Activated naive CD4-positive, alpha-beta T cell treated with anti-CD3 and anti-CD28 coated beads for 36 hours (primary cell): ENCODE measurements at places on chromosomes 2 and 18. TPM values are rescaled to one million over a fixed set of nuclear protein-coding genes. Genes with fewer than 3 reads are reported as not detected.

- H3K27ac ChIP-seq: no peak overlapping the region
- H3K4me3 ChIP-seq: no peak overlapping the region
- DNase-seq: no peak
- no peaks in the 10 kb centered on the region for H3K27me3 ChIP-seq
- H3K4me1 ChIP-seq: peaks cover 15% of the 10 kb centered on the region
Measured at GRCh38 chr18:10536280-10536679, 10.5 kb downstream of the NAPG start.

DNA sequence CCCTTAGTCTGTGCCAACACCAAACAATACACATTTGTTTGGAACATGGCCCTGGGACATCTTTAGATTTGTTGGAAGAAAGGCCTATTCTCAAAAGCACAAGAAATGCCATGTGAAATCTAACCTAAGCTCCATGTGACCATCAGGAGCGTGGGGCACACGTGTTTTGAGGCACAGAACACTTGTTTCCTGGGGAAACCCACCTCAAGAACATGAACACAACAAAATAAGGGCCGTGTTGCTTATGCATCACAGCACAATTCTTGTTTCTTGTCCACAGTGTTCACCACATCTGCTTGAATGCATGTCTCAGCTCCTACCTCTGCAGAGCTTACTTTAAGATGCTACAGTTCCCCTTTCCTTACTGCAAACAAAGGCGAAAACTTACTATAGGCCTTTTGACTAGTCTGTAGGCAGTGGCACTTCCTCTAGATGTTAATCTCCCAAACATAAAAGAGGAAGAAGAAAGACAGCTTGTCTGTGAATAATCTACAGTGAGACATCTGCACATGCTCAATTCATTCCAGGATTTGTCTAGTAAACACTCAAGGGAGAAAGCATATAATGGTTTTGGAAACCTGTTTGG lies 165.0 kb downstream of the ANKRD44 start:
- peak; percentile 16 for DNase-seq
- H3K27ac ChIP-seq: peak overlapping the region; percentile 85
- H3K4me3 ChIP-seq: no peak overlapping the region
- H3K36me3 ChIP-seq: peaks cover 17% of the 10 kb centered on the region
- no peaks in the 10 kb centered on the region for H3K27me3 ChIP-seq

DNA sequence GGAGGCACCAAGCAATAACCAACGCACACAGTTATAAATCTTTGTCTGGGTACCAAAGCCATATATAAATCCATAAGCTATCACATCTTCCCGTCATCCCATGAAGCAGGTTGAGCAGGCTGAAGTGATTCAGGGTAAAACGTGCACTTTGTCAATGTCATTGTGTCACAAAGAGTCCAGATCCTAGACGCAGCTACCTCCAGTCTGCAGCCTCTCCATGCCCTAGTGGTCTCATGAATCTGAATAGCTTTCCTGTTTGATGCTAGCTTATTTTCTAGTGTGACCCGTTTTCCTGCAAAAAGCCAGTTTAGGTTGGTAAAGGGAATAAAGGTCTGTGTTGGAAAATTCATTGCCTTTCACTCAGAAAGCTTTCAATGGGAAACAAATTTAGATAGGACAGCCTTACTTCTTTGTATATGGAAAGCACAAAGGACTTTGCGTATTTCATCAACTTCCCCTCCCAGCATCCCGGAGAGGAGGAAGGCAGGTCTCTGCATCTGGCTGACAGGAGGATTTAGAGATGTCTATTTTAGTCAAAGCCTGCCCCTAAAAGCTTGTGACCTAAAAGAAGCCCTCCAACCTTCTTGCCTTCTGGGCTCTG lies 222.3 kb upstream of the ARL4C start:
- DNase-seq: no peak
- no peak overlapping the region for H3K4me3 ChIP-seq
- no peaks in the 10 kb centered on the region for H3K4me1 ChIP-seq
- H3K36me3 ChIP-seq: no peaks in the 10 kb centered on the region
- H3K27me3 ChIP-seq: peaks cover 8% of the 10 kb centered on the region

- H3K36me3 ChIP-seq: no peaks in the 10 kb centered on the region
Measured at GRCh38 chr2:71545572-71546274, 92.4 kb downstream of the DYSF start.

DNA sequence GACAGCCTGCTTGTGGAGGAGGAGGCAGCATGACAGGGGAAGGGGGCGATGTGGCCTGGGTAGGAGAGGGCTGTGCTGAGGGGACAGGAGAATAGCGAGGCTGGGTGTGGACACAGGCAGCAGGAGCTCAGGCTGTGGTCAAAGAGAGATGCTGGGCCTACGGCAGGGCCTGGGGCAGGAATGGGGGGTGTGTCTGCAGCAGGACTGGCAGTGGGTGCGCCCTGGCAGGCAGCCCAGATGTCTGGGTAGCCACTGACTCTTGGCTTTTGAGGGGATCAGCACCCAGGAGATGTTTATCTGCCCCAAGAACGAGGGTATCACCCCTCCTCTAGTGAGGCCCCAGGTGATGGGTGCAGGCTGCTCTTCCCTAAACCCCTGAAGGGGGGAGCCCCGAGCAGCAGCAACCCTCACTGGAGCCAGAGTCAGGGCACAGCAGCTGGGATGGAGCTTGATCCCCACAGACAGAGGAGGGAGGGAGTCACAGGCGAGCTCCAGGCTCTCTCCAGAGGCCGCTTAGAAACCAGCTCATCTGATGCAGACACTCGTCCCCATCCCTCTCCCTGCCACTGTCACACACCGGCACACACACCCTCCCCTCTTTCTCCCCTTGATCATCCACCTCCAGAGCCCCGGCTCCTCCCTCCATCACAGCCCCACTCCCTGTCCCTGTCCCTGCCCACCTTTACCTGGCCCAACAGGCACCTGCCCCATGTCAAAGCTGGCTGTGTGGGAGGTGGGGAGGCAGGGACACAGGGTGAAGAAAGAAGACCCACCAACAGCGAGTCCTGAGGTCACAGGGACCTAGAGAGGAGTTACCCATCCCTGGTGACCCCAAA lies 29.8 kb upstream of the TNS1 start:
- H3K27me3 ChIP-seq: no peaks in the 10 kb centered on the region
- no peak overlapping the region for H3K27ac ChIP-seq
- no peak for DNase-seq
- no peaks in the 10 kb centered on the region for H3K36me3 ChIP-seq

DNA sequence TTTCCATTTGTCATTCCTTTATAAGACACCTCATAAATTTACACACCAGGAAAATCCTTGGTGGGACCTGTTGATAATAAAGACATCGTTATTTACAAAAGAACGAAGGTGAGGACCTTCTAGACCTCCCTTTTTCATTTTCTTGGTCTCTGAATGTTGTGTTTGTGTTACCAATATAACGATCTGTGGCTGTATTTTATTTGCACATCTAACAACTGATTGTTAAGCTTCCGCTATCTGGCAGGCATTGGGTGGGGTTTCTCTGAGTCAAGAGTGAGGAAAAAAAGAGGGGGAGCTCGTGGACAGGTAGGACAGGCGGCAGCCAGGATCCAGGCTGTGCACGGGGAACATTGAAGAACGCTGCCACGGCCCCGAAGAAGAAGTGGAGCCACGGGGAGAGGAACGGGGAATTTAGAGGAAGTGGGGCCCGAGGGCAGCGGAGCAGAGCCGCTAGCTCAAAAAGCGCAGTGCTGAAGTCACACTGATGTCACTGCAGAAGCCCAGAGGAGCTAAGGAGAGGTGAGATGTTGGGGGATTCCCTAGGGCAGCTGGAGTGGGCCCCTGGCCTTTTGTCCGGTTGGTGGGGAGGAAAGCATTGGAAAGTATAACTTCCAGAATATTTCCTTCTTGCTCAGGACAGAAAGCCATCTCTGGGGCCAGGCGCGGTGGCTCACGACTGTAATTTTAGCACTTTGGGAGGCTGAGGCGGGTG lies 20.9 kb upstream of the DNMT3A start:
- no peaks in the 10 kb centered on the region for H3K36me3 ChIP-seq
- peak overlapping the region; percentile 94 for H3K27ac ChIP-seq
- H3K4me1 ChIP-seq: peaks cover 11% of the 10 kb centered on the region

- no peaks in the 10 kb centered on the region for H3K36me3 ChIP-seq
- DNase-seq: no peak
- peaks cover 5% of the 10 kb centered on the region for H3K4me1 ChIP-seq
- H3K27ac ChIP-seq: no peak overlapping the region
Measured at GRCh38 chr2:238689871-238690389, 158.0 kb upstream of the TWIST2 start.

DNA sequence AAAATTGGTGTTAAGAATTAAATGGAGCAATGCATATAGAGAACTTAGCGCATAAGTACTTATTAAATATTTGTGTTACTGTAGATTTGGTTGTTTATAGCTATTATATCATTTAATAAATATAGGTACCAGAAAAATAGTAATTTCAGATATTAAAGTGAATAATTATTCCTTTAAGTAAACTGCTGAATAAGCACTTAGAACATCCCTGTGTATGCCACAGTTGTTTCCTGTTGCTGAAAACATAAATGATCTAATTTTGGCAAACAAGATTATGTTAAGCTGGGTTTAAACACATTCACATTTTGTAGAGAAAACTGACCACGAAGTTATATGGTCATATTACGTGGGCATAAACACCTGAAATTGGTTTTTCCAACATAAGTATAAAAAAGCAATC lies 388.0 kb upstream of the ZNF804A start:
- H3K27me3 ChIP-seq: no peaks in the 10 kb centered on the region
- no peak for DNase-seq
- no peak overlapping the region for H3K4me3 ChIP-seq

DNA sequence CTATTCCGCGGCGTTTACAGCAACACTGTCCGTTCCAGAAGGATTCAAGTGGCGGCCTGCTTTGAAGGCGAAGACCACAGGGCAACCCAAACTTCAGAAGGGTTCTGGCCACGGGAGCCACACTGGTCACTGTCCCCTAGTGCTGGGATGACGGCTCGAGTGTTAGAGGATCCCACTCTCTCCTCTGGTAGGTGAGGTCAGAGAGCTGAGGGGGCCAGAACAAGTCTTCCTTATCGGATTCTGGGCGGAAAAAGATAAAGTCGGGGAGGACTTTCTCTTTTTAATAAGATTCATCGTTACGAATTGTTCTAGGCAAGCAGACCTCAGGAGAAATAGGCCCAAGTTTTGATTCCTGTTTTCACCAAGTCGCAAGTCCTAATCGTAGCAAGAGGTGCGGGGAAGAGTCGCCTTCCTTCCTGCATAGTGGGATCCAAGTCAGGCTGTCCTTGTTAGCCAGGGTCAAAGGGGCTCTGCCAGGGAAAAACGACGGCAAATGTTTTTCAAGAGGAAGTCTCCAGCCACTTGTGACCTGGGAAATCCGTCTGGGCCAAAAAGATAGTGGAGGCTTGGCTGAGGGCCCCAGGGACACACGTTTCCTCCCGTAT lies 864 bp upstream of the MYL12A start:
- H3K27me3 ChIP-seq: no peaks in the 10 kb centered on the region
- peaks cover 29% of the 10 kb centered on the region for H3K4me1 ChIP-seq
- H3K27ac ChIP-seq: peak overlapping the region; percentile 92
- peak; percentile 19 for DNase-seq
- peak overlapping the region; percentile 90 for H3K4me3 ChIP-seq

DNA sequence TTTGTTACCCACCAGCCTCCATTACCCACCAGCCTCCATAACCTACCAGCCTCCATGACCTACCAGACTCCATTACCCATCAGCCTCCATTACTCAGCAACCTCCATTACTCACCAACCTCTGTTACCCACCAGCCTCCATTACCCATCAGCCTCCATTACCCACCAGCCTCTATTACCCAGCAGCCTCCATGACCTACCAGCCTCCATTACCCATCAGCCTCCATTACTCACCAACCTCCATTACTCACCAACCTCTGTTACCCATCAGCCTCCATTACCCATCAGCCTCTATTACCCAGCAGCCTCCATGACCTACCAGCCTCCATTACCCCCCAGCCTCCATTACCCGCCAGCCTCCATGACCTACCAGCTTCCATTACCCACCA lies 133.3 kb upstream of the HS6ST1 start:
- H3K36me3 ChIP-seq: no peaks in the 10 kb centered on the region
- no peak overlapping the region for H3K27ac ChIP-seq
- no peak for DNase-seq
- H3K4me1 ChIP-seq: no peaks in the 10 kb centered on the region
- peaks cover 8% of the 10 kb centered on the region for H3K27me3 ChIP-seq
- H3K4me3 ChIP-seq: no peak overlapping the region

DNA sequence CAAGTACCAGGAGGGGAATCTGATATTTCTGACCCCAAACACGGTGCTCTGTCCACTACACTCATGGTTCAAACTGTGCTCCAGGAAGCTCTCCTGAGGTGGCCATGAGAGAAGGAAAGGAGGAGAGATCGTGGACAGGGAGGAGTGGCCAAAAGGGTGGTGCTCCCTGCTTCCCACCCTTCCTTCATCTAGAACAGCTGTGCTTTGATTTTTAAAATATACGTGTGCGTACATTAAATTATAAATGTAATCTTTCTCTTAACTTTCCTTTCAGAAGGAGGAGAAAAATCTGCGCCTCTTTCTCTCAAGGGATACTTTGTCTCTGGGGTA lies 8.2 kb upstream of the CHRNA1 start:
- H3K27ac ChIP-seq: no peak overlapping the region
- peaks cover 17% of the 10 kb centered on the region for H3K4me1 ChIP-seq
- no peak overlapping the region for H3K4me3 ChIP-seq
- no peaks in the 10 kb centered on the region for H3K36me3 ChIP-seq
- H3K27me3 ChIP-seq: no peaks in the 10 kb centered on the region

DNA sequence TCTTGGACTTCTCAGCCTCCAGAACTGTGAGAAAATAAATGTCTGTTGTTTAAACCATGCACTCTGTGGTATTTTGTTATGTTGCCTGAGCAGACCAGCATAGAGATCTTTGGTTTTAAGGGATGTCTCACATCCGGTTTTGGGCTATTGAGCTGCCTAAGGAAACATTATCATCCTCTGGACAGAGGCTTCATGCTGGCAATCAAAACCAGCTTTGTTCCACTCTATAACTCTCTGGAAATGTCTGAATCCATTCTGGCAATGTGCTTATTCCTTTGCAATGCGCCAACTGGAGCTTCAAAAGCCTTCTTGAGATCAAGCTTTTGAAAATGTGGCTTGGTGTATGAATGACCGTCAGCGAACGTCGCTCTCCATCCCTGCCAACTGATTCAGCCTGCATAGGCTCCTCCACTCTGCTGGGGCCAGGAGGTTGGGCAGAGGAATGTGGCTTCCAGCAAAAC lies 183.6 kb upstream of the MGAT5 start:
- H3K4me3 ChIP-seq: no peak overlapping the region
- no peak overlapping the region for H3K27ac ChIP-seq
- H3K36me3 ChIP-seq: no peaks in the 10 kb centered on the region

- no peak overlapping the region for H3K4me3 ChIP-seq
- H3K27ac ChIP-seq: no peak overlapping the region
- no peak for DNase-seq
- H3K4me1 ChIP-seq: no peaks in the 10 kb centered on the region
- H3K36me3 ChIP-seq: no peaks in the 10 kb centered on the region
- H3K27me3 ChIP-seq: peaks cover 2% of the 10 kb centered on the region
Measured at GRCh38 chr2:160140471-160140870, 59.6 kb downstream of the ITGB6 start.

- no peaks in the 10 kb centered on the region for H3K4me1 ChIP-seq
- no peak for DNase-seq
Measured at GRCh38 chr2:95390272-95390880, 12.1 kb upstream of the FAHD2A start.

The TP53I3 gene
- 0.81 TPM for total RNA-seq

The WNT6 gene
- not detected for total RNA-seq

The GPBAR1 gene
- total RNA-seq: 0.10 TPM

The ARHGAP28 gene
- total RNA-seq: not detected

The GALNT14 gene
- 1.5 TPM for total RNA-seq

The GALNT5 gene
- not detected for total RNA-seq

The LRP1B gene
- total RNA-seq: not detected

The TANC1 gene
- total RNA-seq: 2.0 TPM

The IL1A gene
- total RNA-seq: 0.17 TPM

The ACVR1C gene
- 3.6 TPM for total RNA-seq
